OCI-LY7 (cell line): ENCODE measurements at places on chromosomes 1 and 21.

GRCh38 chr1:177984136-177984525, 14.3 kb upstream of the SEC16B start:
- no peak for DNase-seq

DNA sequence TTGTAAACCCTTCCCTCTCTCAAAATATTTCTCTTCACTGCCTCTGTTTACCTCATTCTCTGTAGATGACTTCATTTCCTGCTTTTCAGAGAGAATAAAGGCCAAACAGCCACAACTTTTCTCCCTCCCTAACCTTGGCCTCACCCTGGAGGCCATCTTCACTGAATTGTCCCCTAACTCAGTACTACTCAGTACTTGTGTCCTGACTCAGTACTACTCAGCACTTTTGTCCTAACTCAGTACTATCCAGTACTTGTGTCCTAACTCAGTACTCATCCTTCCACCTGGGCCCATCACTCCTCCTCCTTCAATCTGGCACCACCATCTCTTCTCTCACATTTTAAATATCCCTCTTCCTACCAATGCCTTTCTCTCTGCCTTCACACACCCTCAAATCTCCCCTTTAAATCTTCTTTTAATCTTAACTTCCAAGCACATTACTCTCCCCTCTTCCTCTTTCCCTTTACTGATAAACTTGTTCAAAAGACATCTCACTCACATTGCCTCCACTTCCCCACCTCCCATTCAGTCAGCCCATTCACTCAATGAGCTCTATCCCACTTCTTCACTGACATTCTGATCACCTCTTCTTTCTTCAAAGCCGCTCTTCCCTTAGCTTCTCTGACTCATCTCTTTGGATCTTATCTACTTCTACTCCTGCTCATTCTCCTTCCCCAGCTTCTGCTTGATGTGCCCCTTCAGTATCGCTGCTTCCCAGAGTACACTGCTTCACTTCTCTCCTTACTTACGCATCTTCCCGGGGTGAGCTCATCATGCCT, 121.4 kb downstream of the RNF220 start:
- DNase-seq, result no peak

DNA sequence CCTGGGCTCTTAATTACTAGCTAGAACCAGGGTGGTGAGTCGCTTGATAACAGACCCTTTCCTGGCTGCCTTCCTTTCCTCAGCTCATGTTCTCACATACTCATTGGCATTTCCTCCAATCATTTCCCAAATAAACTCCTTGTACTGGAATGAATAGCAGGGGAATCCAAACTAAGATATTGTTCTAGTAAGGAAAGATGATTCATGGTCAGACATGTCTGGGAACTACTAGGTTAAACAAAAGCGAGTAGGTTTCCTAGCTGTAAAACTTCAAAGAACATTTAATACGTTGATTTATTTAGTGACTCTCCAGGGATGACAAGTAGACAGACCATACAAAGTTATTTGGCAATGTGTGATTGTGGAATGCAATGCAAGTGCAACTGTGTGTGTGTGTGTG, 121.2 kb upstream of the KCNJ6 start:
- DNase-seq, result no peak

GRCh38 chr1:111880881-111881837, 108.3 kb downstream of the KCND3 start:
- no peak for DNase-seq

DNA sequence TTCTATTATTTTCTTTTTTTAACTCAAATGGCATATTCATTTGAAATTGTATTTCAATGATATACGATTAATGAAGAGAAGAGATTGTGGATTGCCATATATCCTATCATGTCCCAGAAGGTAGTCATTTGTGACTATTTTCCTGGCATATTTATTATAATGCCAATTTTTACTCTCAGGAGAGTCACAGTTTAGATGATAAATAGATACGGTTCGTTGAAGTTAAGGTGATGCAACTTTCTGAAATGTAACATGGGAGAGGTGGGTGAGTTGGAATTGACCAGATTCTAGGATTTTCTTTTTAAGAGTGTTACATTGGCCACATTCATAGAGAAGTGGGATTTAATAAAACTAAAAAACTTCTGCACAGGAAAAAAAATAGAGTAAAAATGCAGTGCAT, 1138.5 kb downstream of the NCAM2 start:
- no peak for DNase-seq

DNA sequence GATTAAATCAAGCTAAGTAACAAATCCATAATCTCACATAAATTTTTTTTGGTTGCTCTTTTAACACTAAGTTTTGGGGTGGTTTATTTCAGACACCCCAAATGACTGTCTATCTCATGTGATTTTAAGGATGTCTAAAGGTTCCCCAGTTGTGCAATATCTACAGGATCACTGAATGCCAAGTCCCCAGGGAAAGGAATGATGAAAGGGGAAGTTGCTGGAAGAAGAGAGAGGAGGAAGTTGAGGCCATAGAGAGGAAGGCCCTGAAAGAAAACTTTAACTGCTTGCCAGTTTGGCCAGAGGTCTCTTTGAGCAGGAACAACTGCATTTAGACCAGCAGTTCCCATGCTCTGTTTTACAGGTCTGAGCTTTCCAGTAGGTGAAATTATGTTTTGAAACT, 27.5 kb upstream of the SLC19A2 start:
- DNase-seq, result no peak

GRCh38 chr1:68497358-68497698, 446 bp upstream of the DEPDC1 start:
- DNase-seq, result no peak

GRCh38 chr21:27082431-27083010, 115.6 kb upstream of the ADAMTS5 start:
- no peak for DNase-seq

- no peak for DNase-seq
Measured at GRCh38 chr1:44292651-44293050, 62.4 kb downstream of the ERI3 start.
